Activated CD8-positive, alpha-beta memory T cell treated with anti-CD3 and anti-CD28 coated beads, Interleukin-2, amount 50 U/mL, for 48 hours (primary cell): ENCODE measurements at places on chromosomes 1 and 21.

DNA sequence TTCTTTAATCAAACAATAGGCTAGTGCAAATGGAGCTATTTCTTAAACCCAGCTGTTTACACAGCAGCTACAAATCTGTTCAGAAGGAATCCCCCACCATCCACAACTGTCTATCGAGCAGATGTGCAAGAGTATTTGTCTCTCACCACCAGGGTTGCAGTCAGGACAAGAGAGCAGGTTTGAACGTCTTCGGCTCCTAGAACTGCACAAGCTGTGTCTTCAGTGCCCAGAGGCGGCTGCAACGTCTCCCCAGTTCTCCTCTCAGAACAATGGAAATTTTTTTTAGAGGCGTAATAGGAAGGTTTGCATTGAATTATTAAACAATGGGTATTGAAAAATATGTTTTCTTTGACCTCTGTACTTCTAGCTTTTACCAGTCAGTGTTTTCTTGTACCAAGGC is 7.3 kb downstream of the OVAAL start:
- no peak for DNase-seq

DNA sequence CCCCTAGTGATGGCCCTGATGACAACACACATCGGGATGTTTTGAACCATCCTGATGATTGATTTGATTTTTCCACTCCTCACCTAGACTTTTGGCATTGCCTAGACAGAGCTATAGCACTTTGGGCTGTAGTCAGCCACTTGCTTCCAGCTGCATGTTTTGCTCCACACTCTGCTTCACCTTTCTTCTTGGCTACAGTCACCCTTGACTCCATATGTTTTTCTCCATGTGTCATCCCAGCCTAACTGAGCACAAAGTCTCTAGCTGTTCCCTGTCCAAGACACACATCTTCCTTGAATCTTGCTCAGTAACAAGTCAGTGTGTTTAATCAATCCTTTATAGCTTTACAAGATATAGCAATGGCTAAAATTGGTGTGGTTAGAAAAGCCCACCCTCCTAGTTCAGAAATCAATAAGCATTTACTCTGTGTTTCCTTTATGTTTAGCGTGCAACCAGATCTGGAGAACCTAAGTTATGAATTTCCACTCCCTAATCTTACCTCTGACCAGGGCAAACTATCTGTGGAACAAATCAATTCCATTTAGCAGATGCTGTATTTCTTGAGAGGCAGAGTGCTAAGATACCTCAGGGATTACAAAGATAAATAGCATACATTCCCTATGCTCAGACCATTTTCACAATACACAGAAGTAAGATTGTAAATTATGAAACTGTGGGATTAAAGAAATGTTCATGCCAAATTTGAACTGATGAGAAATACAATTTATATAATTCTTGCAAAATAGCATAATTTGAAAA is 98.4 kb upstream of the LYPLAL1 start:
- no peak for DNase-seq

DNA sequence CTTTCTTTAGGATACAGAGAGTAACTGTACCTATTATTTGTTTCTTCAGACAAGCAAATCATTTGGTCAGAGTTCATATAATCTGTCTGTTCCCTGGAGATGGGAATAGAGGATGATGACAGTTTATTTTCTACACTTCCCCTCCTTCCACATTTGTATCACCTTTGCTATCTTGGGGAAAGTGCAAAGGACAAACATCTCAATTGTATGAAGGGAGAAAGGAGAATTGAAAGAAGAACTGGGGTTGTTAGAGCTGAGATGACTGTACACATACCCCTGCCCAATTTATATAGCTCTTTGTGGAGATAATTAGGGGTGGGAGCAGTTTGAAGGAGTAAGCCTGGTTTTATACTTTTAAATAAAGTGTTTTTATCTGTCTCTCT is 14.0 kb downstream of the POLR3GL start:
- DNase-seq: no peak

DNA sequence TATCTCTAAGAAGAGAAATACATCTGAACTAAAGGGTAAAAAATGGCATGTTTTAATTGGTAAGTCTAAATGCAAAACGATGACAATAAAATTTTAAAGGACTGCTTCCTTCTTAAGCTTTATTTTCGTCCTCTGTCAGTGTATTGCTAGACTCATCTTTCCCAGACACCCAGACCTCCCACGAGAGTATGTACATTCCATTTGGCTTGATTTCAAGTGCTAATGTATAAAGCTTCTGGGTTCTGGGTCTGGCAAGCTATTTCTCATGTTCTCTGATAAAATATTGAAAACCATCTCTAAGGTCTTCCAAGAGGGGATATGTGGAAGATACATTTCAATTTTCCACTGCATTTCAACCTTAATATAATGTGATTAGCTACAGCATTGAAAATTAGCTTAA is 24.6 kb upstream of the SLC2A1 start:
- DNase-seq: no peak

DNA sequence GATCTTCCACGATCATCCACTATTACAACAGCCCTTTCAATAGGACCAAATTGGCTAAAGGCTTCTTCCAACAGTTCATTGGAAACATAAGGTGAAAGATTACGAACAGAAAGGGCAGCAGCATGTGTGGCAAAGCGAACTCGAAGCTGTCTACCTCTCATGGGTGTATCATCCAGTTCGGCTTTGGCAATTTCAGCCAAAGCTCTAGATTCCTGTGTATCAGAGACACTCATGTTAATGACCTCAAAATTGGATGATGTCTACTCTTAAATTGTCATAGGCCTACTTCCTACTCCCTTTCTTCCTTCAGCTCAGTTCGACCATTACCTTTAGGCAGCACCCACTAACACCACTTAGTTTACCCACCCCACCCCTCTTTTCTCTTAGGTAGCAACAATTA is 2.2 kb downstream of the SFPQ start:
- DNase-seq: no peak

DNA sequence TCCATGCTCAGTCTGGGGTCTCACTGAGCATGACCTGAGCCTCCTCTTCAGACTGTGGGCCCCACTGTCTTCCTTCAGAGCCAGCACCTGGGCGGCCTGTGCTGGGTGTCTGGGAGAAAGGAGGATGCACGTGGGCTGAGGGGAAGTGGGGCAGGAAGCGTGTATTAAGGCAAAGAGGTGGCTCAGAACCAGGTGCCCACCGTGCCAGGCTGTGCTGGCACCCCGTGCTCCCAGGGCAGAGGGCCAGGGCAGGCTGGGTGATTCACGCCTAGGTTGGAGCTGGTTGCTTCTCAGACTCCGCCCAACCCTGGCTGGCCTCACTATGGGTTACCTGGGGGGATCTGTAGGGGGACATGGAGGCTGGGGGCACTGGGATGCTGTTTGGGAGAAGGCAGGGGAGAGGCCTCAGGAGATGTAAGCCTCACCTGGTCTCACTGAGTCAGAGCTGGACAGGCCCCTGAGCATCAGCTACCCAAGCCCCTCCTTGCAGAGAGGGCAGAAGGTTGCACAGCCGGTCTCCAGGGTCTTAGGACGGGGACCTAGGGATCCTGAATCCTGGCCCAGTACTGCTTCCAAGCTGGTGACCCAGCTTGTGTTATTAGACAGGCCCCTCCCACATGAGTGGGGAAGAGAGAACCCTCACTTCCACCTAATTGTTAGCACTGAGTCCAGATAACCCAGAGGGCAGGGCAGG is 18.6 kb upstream of the PADI1 start:
- DNase-seq: peak; percentile 40
